Stimulated activated CD8-positive, alpha-beta memory T cell treated with anti-CD3 and anti-CD28 coated beads, Interleukin-4, amount 100 ng/mL, for 4 hours (primary cell): ENCODE measurements at places on chromosomes 7 and 10.

DNA sequence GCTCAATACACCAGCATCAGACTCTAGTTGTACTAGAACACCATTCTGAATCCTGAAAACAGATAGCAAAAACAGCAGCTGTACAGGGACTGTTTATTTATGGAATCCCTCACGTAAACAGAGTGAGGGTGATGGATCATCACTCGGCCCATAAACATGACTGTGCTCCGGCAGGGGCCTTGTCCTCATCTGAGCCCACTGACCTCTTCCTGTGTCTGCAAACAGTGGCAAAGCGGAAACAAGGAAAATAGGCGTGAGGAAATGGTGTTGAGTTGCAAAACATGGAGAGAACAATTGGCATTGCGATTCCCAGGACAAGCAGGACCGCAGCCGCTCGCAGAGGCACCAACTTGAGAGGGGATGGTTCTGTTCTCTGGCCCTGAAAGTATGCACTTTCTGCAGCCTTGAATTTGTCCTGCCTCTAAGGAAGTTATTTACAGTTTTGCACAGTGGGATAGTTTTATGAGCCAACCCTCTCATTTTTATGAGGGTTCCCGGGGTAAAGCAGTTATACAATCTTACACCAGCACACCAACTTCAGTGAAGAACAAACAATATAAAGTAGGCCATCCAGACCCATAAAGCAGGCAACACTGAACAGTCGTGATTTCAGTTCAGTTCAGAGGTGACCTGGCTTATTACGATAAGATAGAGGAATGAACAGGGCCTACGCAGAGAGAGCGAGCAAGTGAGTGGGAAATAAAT, 248.0 kb upstream of the FZD8 start:
- DNase-seq: no peak

DNA sequence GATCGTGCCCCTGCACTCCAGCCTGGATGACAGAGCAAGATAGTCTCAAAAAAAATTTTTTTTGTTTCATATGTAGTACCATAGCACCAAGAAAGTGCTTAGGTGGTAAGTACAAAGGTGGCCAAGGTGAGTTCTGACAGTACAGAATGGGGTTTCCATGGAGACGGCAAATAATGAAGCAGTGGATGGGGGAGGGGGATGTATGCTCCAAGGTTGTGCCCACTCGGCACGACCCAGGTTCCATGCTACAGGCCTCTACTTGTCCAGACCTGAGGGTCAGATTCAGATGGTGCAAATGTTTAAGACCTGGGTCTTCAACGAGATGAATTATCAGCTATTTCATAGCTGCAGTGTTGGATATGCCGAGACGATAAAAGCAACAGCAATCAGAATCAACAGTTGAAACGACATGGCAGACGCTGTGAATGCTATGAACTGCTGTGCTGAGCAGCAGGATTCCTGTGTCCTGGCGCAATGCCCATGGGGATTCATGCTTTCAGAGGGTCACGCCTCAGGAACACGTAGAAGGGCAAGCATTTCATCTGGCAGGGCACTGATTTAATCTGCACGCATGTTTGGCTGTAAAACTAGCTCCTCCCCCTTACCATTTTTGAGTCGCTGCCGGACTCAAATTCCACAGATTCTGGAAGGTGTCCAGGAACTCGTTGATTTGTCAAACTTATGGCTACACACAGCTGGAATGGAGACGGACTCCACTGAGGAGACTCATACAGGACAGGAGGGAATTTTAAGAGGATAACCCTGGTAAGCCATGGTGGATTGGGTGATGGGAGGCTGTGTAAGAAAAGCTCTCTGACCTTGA, 256.5 kb downstream of the FRMD4A start:
- DNase-seq: no peak

GRCh38 chr10:22455068-22455857, 110.0 kb downstream of the SPAG6 start:
- no peak for DNase-seq

GRCh38 chr7:4227105-4228010, 454.7 kb upstream of the FOXK1 start:
- no peak for DNase-seq

GRCh38 chr7:48438206-48438605, 266.9 kb downstream of the ABCA13 start:
- DNase-seq: no peak

DNA sequence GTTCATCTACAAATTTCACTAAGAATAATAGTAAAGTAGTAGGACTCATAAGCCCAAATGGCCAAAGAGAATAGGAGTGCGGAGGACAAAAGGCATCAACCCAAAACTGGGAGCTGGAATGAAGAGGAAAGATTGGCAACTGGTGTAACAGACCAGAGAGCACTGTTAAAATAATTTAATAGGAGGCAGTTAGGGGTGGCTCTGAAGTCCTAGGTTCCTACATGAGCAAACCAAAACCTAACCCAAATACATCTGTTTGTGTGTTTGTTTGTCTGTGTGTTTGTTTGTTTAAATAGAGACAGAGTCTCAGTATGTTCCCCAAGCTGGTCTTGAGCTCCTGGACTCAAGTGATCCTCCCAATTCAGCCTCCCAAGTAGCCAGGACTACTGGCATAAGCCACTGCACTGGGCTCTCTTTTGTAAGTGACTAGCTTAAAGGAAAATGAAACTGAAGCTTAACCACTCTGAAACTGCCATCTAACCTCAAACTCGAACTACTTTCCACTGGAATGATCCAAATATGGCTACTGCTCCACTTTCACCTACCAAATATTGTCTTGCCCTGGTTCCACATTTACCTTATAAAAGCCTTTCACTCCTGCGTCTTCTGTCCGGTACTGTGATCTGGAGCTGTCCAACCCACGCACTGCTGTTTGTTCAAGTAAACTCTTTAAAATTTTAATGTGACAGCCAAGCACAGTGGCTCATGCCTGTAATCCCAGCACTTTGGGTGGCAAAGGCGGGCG, 94.9 kb downstream of the AKR1D1 start:
- no peak for DNase-seq

DNA sequence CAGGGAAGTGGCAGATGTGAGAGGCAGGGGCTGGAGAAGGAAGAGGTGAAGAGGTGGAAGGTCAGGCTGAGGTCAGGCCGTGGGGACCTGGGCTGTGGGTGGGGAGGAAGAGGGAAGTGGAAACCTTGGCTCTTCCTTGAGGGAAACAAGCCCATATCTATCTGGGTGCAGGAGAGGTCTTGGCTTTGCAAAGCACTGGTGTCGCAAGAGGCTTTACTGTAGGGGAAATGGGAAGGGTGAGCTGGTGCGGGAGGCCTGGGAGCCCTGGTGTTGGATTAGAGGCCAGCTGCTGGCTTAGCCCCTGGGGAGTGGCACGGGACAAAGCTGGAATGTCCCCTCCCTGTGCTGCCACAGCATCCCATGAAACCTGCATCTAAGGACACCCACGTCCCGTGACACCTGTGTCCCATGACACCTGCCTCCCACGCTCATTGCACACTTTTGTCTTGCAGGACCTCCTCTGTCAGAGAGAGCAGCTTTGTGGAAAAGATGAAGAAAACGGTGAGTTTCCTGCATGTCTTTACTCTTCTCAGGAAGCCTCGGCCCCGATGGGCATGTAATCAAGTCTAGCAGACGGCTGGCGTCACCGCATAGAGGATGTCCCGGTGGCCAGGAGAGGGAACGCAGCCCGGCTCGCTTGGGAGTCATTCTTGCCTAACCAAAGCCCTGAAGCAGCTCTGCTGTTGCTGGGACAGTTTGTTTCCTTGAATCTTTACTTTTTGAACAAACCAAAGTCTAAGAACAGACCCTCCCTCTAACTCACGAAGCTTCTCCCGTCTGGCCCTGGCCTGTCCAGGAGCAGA, 22.2 kb downstream of the TMEM120A start:
- DNase-seq: no peak

DNA sequence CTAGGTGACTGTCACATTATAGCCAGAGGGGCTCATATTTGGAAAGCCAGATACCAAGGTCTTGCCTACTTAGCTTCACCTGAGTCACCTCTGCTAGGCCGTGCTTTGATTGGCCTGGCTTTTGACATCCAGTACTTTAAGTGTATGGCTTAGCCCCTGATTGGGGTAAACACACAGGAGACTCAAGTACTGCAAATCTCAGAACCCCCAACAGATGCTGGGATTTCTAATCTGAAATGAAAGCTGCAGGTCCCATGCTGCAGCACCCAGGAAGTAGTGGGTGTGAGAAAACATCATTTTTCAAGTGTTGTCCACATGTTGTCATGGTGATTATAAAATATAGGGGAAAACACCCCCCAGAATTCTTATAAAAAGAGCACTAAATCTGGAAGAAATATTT, 76.2 kb downstream of the WIPF3 start:
- no peak for DNase-seq

DNA sequence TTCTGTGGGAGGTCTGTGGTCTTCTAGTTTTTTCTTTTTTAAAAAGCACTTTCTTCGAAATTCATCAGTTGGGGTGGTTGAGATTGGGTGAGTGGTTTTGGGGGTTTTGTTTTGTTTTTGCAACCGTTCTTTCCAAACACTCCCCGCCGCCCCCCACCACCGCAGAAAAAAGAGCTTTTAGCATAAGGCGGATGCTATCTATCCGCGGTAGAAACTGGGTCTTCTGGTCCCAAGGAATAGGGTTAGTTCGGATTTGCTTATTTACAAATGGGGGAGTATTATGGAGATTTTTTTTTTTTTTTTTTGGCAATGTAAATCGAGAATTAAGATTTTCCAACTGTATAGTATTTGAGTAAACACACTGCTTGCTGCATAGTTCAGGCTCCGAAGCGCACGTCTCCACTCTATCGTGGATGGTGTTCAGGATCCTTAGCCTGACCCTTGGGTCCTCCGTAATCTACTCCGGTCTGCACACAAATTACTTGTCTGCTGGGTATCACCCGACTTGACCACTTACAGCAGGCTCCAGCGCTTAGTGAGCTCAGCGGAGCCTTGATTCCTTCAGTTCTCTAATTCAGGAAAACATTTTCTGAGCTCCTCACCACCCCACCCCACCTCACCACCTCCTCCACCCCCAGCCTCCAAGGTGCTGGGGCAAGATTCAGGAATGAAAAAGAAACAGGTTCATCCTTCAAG, 757 bp upstream of the NRCAM start:
- no peak for DNase-seq

GRCh38 chr10:94890264-94891022, 48.0 kb upstream of the CYP2C9 start:
- DNase-seq: no peak
